ENCODE measurements at places on chromosomes 7 and 10.

- no peak for DNase-seq
Observed at GRCh38 chr10:119042169-119042568, 12.7 kb downstream of the NANOS1 start.

GRCh38 chr7:142962991-142963390 lies 828 bp upstream of the KEL start:
- no peak for DNase-seq

- DNase-seq = no peak
Observed at GRCh38 chr10:64174666-64175255, 653.6 kb downstream of the REEP3 start.

DNA sequence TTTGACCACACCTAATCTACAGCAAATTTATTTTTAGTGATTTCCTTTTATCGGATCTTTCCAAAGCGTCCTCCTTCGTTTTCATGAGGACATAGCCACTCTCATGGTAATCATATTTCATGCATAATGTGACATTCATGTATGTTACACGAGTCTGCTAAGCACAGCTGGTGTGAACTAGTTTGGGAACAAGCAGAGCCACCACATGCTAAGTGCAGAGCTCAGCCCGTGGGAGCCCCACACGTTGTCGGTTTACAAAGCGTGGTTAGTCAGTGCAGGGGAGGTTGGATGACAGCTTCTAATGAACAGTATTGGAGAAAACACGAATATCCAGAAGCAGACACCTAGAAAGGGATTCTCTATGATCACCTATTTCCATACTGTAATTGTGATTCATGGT lies 78.4 kb upstream of the GJD4 start:
- DNase-seq = no peak

DNA sequence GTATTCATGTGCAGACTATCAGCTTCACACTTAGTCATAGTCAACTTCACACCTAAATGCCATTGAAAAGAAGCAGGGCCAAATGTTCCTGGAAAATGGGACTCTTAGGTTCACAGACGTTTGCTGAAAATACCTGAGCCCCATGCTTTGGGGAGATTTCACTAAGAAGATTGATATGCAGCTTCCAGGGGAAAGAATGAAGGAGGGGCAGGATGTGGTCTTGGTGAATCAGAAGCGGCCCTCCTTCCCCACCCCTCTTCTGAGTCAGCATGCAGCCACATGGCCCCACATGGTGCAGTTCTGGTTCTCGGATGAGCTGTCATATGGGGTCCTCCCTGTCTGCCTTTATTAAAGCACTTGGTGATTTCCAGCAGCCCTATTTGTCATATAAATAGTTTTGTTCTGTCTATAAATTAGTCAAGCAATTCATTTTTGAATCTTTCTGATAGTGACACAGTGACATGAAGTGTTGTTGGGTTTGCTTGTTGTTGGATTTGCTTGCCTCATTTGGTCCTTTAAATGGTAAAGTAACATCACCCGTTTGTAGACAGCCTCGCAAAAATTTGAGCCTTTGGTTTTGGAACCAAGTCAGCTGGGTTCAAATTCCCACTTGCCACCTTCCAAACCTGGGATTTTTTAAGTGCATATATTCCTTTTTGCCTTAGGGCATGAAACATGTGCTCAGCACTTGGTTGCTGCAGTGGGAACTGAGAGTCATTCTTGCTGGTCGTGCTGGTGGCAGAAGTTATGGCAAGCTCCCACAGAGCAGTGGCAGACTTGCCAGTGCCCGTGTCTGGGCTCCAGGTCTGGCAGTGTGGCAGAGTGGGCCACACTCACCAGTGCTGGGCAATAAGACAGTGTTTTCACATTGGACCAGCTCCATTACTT lies 68.1 kb upstream of the CDK6 start:
- DNase-seq = peak; percentile 93

DNA sequence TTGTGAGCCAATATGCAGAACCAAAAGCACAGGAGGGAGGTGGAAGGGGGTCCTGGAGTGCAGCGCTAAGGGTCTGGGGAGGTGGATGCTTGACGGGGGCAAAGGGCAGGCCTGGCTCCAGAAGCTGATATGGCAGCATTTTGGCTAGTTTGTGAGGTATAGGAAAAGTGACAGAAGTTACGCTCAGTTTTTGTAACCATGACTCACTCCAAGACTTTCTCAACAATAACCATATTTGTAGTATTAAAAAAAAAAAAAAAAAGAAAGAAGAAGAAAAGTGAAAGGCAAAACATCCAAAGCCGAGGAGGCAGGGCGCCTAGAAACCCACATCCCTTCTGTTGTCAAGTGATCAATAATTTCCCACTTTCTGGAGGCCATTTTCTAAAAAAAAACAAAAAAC lies 92.3 kb downstream of the RNF216 start:
- peak; percentile 61 for DNase-seq

- DNase-seq = no peak
Observed at GRCh38 chr7:133821171-133821570, 306.0 kb upstream of the LRGUK start.

DNA sequence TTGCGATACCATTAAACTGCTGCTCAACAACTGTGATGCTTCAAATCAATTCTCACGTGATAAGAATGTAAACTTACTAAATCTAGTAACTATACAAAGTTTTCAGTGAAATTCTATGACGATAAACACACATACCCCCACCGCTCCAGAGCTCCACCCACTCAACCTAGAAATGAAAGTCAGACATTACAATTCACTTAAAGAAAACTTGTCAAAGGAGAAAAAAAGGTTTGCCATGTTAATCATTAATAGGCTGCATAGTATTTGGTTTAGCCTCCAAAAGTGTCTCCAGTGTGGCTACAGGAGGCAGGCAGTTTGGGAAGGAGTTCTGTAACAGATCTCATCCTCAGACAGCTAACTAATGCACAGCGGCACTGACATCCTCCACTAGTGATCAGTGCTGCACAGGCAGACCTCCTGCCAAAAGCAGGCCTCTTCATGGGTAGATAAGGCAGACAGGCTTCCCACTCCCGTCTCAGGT lies 3.1 kb downstream of the HERPUD2 start:
- peak; percentile 43 for DNase-seq

GRCh38 chr10:31574577-31574976 lies 255.6 kb downstream of the ZEB1 start:
- DNase-seq = no peak

DNA sequence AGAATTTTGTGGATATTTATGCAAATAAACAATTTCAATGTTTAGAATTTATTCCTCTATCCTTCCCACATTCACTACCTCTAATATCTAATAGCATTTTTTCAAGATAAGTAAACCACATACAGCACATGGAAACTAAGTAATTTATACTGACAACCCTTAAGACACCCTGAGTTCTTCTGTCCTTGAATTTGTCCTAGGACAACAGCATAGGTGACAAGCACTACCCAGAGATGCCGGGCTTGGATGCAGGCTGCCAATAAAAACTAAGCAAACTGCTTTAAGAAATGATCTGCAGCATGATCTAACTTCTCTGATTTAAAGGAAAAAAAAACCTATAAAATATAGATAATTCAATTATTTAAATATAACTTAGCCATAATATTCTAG lies 22.7 kb downstream of the NT5C3A start:
- no peak for DNase-seq

DNA sequence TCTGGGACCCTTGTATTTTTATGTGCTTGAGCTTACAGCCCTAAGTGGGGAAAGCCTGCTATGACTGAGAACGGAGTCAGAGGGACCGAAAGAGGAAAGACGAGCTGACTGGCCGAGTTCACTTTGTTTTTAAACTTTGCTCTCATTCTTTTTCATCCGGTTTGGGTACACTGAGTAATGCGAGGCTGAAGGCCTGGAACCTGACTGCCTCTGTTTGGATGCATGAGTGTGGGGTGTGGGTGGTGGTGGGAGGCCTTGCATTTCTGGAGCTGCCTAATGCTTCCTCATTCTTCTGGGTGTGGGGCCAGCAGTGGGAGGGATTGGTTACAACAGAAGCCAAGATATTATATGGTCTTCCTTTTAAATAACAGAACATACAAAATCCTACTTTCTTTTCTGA lies 155.5 kb downstream of the BUB3 start:
- DNase-seq = no peak

DNA sequence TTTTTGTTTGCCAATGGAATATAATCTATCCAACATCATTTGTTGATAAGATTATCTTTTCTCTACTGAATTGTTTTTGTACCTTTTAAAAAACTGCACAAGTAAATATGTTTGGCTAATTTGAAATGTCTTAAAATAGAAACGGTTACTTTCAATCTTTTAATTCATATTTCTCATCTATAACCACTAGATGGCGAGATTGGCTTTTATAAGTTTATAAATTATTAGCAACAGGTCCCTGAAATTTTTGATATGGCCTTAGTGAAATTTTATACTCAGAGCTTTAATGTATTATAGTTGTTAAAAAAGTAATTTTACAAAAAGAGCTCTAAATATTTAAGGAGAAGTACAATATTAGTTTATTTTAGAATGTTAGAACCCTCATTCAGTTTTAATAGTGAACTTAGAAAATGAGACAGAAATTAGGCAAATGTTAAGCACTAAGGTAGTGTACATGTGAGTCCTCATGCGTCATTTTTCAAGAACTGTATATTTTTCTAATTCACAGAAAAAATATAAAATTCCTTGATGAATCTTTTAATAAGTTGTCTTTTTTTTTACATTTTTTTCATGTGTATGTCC lies 592.5 kb downstream of the ARL4A start:
- DNase-seq = no peak

DNA sequence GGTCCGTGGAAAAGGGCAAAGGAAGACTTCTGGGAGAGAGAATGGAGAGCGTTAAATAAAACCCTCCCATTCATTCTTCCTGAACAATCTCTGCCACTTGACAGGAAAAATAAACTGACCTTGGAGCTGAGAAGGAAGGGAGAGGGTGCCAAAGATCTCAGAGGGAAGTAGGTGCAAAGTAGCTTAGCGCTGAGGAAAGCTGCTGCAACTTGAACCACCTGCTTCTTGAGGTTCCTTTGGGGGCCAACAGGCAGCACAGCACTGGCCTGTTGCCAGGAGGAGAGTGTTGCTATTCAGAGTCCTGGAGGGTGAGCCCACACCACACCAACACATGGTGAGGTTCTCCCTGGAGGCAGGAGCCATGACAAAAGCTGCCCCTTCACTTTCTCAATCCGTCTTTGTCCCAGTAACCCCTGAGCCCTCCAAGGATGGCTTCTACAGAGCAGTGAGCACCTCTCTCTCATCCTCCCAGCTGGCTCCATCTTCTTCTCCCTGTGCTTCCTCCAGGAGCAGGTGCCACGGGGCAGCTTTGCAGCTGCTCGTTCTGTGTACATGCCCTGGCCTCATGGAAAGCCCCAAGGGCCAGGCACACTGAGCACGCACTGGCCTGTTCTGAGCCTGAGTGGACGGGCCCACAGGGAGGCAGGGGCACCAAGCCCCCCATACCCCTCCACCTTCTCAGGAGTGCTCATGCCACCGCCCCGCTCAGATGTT lies 101.3 kb downstream of the STRA8 start:
- no peak for DNase-seq

- no peak for DNase-seq
Observed at GRCh38 chr10:30988831-30989435, 42.7 kb downstream of the ZNF438 start.

DNA sequence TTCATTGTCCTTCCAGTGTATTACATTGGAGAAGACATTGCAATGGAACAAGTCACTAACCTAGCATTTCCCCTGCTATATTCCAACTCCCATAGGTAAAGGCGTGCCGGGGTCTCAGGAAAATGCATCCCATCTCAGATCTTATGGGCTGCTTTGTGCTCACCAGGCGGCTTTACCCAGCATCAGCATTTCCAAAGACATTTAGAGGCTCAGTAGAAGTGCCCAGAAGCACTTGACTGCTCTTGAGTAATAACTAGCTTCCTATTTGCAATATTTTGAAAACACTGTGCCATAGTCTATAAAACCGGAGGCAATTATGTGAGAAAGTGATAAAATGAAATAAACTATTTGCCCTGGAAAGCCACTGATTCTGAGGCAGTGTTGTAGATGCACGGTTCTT lies 415.0 kb upstream of the NPVF start:
- no peak for DNase-seq

DNA sequence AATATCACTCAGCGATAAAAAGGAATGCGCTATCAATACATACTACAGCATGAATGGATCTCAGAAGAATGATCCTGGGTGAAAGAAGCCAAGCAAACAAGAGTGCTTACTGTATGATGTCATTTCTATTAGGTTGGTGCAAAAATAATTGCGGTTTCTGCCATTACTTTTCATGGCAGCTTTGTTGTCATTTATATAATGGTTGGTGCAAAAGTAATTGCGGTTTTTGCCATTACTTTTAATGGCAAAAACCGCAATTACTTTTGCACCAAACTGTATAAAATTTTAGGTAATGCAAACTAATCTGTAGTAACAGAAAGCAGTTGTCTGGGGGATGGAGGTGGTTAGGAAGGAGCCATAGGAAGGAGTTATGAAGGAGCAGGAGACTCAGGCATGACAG lies 318.3 kb upstream of the ZMIZ1 start:
- no peak for DNase-seq

DNA sequence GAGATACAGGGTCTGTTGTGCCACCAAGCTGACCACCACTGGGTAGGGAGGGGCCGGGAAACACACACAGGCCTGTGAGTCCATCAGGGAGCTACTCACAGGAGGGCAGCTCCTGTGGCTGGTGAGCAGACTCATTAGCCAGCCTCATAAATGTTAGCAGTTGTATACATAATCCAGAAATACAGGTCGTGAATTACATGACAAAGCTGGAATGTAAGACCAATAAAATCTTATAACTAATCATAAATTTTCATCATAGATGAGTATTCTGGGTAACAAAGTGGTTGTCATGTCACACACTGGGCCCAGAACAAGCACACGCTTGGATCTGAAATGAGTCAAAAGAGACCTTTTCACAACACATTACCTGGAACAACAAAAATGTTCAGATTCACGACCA lies 642.6 kb upstream of the AUTS2 start:
- no peak for DNase-seq

GRCh38 chr7:81420526-81421226 lies 349.2 kb downstream of the HGF start:
- no peak for DNase-seq

DNA sequence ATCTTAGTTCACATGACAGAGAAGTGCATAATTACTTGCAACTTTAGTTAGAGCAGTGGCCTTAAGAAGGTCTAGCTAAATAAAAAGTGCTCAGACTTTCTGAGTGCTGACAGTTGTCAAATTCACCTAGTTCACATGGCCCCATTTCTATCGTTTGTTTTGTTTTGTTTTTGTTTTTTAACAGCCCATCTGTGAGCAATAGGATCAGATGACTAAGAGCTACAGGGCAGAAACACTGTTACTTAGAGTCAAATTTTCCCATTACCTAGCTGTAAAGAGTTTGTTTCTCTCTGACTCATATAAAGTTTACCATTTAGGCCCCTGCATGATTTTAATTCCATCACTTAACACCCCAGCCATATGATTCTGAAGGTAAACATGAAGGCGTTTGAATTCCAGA lies 18.8 kb downstream of the CAV1 start:
- DNase-seq = no peak

GRCh38 chr10:22911889-22912762 lies 15.7 kb upstream of the ARMC3 start:
- DNase-seq = no peak

DNA sequence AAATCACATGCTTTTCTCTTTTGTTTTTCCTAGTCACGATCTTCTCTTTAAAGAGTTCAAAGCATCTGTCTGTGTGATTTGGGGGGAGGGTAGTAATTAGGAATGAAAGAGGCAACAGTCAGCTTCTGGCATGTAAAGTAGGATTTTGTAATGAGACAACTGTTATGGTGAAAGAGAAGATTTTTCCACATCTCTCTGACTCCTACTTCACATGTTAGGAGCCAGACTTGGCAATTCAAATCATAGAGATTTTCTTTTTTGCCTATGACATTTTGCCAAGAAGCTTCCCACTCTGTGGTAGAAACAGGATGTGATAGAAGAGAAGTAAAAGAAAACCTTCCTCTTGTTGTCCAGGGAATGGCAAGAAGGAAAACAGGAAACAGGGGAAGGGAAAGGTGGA lies 38.3 kb upstream of the KLHL7 start:
- no peak for DNase-seq

Data from stimulated activated CD4-positive, alpha-beta T cell treated with anti-CD3 and anti-CD28 coated beads, Interleukin-4, amount 100 ng/mL, for 24 hours (primary cell).